GM20000 (cell line): ENCODE measurements at places on chromosomes 1 and 21.

DNA sequence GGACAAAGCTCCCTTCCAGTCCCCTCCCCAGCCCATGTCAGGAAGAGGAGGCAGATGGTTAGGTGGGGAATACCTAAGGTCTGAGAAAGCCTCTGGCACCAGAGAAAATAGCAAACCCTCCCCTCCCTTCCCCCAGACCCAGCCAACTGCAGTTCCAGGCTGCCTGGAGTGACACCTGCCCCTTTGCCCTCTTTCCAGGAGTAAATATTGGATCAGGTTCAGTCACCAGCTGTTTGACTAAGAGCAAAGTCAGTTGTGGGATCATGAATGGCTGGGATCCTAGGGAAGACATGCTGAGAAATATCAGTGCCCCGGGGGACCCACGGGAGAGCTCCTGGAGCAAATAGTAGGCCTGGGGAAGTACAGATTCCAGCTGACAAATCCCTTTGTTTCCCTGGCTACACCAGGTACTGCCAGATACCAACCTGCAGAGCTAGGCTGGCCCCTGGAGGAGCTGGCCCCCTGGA, 12.2 kb upstream of the CDK18 start:
- no peak for DNase-seq

- peak; percentile 81 for DNase-seq
Measured at GRCh38 chr1:155320661-155321617, at the start of gene RUSC1. Gene RUSC1 (plus strand): TSS chr1:155320894. CDS start chr1:155321774, 880 bp downstream.

GRCh38 chr1:179911812-179912211, 29.7 kb downstream of the TOR1AIP1 start:
- DNase-seq = no peak

- no peak for DNase-seq
Measured at GRCh38 chr1:223331929-223332328, 32.0 kb downstream of the SUSD4 start.
